ENCODE measurements at places on chromosomes 12 and 14.

GRCh38 chr14:32584079-32584478, 255.0 kb downstream of the AKAP6 start:
- DNase-seq: no peak

- DNase-seq: no peak
Observed at GRCh38 chr12:45622210-45622937, 107.1 kb upstream of the ARID2 start.

DNA sequence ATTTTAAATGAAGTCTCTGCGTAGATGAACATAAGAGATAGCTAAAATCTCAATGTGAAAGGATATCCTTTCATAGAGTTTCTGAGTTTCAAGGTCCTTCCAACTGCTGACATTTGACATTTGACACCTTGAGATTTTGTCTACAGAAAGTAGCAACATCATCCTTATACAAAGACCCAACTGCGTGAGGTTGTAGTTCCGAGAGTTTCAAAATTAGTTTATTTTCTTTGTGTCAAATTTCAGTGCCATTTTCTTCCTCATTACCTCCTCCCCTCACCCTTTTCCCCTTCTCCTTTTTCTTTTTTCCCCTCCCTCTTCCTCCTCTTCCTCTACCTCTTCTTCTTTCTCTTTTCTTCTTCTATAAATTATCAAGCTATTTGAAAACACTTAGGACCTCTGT, 26.9 kb upstream of the BATF start:
- no peak for DNase-seq

- DNase-seq: no peak
Observed at GRCh38 chr14:24058951-24059475, 7.2 kb downstream of the CARMIL3 start.

GRCh38 chr14:36880276-36880675, 218.6 kb downstream of the PAX9 start:
- DNase-seq: no peak

DNA sequence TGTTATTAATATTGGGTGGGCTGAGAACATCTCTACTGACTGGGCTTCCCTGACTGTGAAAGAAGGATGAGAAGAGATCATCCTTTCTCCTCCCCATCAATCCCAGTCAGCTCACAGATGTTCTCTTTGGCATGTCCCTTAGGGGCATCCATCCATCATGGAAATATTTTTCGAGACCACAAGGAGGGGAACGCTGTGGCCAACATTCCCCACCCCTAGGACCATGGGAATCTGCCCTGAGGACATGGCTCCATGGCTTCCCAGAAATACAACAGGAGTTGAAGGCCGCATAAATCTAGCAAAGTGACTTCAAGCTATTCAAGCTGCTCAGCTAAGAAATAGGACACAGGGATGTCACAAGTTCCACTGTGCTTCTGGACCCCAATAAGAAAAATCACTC, 456.8 kb downstream of the MED13L start:
- DNase-seq: no peak

DNA sequence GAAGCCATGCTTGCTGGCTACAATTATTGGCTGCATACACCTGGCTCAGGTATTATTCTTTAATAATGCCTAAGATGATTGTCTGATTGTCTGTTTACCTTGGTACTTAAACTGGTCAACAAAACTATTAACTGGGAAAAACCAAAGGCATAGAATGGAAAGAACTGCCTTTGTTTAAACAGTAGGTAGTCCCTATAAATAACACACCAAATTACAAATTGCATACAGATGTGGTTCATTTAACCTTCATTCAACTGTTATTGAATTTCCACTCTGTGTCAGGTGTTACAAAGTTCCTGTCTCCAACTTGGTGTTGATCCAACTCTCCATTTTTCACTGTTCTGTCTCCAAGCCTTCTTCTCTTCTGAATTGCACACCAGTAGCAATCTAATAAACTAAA, 79.8 kb upstream of the FSCB start:
- no peak for DNase-seq

GRCh38 chr12:23555180-23555824, 394.2 kb downstream of the SOX5 start:
- no peak for DNase-seq

DNA sequence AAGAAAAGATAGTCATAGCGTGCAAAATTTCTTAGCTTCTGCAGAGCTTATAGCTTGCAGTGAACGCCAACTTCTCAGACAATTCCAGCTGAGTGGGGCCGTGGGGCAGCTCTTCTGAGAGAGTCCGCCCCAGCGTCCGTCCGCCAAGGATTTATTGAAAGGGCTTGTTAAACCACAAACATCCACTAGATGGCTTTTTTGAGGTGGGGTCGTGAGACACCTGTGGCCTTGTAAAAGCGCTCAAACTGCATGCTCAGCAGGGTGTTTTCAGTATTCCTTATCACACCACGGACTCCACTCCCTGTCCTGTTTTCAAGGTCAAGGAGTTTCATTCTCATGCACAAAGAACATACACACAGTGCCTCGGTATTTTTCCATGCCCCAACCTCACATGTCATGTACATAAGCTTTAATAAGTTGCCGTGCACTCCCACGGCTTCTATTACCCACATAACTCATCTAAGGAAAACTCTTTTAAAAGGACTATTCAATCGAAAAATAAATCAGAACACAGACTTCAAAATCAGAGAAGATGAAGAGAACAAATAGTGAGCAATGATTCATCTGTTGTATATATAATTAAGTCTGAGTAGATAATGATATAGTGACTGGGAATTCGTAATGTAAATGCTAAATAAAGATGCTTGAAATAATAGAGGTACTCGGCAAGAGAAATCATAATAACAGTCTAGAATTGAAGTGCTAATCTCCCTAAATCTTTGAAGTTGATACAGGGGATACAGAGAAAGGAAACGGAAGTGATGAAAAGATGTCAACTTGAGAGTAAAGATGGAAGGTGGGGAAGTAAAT, 46.7 kb downstream of the WBP11 start:
- DNase-seq: no peak

DNA sequence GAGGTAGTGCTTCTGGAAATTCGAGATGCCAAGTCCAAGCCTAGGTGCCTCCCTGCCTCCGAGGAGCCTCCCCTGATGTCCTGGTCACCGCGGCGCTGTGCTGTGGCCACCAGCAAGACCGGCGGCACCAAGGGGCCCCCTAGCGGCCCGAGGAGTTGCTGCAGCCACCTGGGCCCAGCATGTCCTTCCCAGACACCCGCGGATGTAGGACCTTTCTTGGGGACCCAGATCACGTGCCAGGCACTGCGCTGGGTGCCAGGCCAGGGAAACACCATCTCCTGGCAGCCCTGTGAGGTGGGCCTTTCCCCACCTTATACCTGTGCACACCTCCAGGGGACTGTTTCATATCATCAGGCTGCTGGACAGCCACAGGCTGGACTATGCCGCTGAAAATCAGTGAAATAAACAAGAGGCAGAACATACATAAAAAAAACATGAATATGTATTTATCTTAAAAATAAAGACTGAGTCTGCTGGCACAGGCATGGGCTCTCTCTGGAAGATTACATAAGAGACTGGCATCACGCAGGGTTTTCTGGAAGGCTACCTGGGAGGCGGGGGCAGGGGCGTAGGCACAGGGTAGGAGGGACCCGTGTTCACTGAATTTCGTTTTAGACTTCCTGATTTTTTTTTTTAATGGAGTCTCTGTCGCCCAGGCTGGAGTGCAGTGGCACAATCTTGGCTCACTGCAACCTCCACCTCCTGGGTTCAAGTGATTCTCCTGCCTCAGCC, 15.9 kb upstream of the HHIPL1 start:
- DNase-seq: peak; percentile 88

DNA sequence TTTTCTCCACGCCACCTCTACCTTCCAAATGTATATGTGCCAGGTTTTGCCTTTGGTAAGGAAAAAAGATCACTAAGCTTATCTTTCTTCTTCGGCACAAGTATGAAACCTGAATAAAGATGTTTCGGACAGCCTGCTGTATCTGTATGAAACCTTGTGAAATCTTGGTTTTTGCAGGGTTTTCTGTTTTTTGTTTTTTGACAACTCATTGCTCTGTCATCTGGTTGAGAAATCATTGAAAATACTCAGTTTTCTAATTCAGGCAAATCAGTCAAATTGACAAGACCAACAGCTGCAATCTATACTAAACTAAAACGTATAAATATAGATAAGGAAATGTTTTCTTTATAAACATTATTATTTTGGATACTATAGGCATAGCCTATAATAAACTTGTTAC, 63.1 kb upstream of the FGD4 start:
- DNase-seq: peak; percentile 25

GRCh38 chr12:116401565-116401964, 124.1 kb upstream of the MED13L start:
- DNase-seq: no peak

- no peak for DNase-seq
Observed at GRCh38 chr14:99674776-99675381, 9.2 kb upstream of the CYP46A1 start.

GRCh38 chr12:111756681-111757080, 10.1 kb upstream of the ALDH2 start:
- no peak for DNase-seq

- no peak for DNase-seq
Observed at GRCh38 chr12:24945039-24945438, 3.9 kb downstream of the BCAT1 start.

- DNase-seq: peak; percentile 46
Observed at GRCh38 chr12:645563-646071, 17.6 kb downstream of the NINJ2 start.

DNA sequence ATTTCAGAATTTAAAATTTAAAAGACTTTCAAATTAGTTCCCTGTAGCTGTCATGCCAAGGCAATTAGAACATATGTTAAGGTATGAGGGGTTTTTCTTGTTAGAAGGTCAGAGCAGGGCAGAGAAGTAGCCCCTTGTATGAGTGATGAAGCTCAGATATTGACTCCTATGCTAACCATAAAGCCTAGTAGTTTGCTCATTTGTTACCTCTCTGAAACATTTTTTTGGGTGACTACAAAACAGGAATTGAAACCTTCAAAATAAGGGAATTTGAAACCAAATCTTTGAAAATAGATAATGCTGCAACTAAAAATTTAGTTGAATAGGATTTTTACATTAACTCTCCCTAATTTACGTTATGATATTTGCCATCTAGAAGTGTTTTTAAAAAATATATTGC, 333.5 kb downstream of the NAV3 start:
- no peak for DNase-seq

DNA sequence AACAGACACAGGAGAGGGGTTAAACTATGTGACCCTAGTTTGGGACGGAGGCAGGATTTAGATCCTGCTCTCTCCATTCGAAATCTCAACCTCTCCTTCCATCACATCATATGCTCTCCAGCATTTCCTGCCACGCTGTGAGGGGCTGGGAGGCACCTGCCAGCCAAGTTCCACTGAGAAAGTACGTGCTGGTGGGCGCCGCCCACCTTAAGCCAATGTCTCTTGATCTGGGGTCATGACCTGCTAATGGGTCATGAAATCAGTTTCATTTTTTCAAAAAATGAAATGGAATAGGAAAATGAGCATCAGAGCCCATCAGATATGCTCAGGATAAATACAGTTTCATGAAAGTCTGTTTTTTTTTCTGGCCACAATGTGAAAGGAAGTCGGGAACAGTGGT, 7.2 kb downstream of the MCRS1 start:
- no peak for DNase-seq

GRCh38 chr14:103558071-103558882, 4.2 kb downstream of the BAG5 start:
- DNase-seq: peak; percentile 83

GRCh38 chr14:87049950-87050349, 943.0 kb downstream of the GALC start:
- DNase-seq: peak; percentile 77

DNA sequence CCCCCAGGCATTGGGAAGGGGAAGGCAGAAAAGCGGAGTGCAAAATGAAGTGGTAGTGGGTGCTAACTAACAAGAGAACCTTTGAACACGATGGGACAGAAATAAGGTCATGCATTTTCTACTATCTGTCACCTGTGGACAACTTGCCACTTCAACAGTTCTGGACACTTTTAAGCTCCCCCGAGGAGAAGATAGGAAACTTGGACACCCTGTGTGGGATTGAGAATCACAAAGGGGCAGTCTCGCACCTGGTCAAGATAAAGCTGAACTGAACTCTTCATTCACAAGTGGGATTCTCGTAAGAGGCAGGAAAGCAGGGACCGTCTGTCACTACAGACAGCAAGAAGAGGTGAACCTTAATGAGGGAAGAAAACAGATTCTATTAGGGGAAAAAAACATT, 51.6 kb downstream of the EIF2S3B start:
- no peak for DNase-seq

DNA sequence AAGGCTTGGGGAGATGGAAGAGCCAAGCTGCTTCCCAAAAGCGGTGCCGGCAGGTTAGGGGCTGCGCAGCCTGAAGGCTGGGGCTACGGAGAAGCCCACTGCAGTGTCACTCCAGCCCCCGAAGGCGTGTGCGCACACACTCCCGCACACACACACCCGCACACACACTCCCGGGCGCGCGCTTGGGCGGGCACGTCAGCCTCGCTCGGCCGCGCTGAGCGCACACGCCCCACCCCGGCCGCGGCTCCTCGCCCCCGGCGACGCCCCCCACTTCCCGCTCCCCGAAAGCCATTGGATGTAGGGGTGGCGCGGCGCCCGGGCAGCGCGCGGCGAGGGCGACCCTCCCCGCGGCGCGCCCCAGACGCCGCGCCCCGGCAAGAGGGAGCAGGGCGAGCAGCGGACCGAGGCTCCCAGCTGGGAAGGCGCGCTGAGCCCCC, at the start of gene KCNK10:
TSS of gene KCNK10 (minus strand) at position 184 of the 437 bp plus-strand sequence. CDS start 471 bp downstream, outside the sequence.
- no peak for DNase-seq

DNA sequence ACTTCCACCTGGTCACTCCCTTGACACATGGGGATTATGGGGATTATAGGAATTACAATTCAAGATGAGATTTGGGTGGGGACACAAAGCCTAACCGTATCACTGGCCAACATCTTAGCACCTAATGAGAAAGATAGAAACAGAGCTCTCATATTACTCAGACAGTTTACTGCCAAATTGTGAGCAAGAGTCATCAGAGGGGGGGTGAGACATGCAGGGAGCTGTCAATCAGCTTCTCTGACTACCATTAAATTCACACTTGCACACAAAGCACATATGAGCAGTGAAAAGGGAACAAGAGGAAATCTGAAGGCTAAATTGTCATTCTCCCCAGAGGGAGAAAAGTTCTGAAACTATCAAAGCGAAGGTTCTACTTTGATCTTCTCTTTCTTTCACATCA, 78.1 kb upstream of the GRIN2B start:
- DNase-seq: no peak

GRCh38 chr12:52692254-52692653, 11.1 kb downstream of the KRT77 start:
- DNase-seq: no peak

DNA sequence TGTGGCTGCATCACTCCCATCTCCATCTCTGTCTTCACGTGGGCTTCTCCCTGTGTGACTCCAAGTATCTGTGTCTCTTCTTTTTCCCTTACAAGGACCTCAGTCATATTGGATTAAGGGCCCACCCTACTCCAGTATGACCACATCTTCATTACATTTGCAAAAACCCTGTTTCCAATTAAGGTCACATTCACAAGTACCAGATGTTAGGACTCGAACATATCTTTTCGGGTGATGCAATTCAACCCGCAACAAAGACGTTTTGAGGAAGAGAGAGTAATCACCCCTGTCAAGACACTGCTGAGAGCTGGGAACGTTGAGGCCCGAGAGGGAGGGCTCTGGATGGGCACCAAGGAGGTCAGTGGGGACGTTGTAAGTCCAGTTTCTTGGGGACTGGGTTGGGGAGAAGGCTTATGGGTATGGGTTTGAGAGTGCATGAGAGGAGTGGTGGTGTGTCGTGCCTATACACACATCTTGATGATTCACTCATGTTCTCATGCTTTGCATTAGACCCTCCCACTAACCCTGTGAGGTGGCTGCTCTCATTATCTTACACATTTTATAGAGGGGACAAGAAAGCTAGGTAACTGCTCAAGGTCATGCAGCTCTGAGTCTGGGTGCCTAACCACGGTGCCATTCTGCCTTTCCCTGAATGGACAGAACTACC, 12.1 kb upstream of the IFI27 start:
- DNase-seq: peak; percentile 79

Measured in adipocyte (in vitro differentiated cells).